Activated naive CD8-positive, alpha-beta T cell treated with anti-CD3 and anti-CD28 coated beads, Interleukin-2, amount 50 U/mL, for 24 hours (primary cell): ENCODE measurements at places on chromosomes 5 and 9.
A peak's percentile ranks its signal among the peaks of the same experiment; 100 is the strongest.

DNA sequence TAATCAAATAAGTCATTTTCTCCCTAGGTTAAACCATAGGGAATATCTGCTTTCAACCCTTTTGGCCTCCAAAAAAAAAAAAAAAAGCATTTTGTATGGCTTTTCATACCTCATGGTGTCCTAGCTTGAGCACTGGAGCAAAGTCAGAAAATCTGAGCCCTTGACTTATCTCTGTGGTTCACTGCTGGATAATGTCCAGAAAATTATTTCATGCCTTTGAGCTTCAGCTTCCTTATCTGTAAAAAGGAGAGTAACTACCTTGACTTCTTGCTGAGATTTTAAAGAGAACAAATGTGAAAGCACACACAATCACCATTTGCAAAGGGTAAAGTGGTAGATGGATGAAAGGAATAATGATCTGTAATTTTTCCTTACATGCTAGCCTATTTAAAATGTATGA, 165.9 kb downstream of the ALDH1A1 start:
- DNase-seq: no peak

GRCh38 chr5:83227611-83228010, 150.3 kb downstream of the XRCC4 start:
- DNase-seq: no peak

DNA sequence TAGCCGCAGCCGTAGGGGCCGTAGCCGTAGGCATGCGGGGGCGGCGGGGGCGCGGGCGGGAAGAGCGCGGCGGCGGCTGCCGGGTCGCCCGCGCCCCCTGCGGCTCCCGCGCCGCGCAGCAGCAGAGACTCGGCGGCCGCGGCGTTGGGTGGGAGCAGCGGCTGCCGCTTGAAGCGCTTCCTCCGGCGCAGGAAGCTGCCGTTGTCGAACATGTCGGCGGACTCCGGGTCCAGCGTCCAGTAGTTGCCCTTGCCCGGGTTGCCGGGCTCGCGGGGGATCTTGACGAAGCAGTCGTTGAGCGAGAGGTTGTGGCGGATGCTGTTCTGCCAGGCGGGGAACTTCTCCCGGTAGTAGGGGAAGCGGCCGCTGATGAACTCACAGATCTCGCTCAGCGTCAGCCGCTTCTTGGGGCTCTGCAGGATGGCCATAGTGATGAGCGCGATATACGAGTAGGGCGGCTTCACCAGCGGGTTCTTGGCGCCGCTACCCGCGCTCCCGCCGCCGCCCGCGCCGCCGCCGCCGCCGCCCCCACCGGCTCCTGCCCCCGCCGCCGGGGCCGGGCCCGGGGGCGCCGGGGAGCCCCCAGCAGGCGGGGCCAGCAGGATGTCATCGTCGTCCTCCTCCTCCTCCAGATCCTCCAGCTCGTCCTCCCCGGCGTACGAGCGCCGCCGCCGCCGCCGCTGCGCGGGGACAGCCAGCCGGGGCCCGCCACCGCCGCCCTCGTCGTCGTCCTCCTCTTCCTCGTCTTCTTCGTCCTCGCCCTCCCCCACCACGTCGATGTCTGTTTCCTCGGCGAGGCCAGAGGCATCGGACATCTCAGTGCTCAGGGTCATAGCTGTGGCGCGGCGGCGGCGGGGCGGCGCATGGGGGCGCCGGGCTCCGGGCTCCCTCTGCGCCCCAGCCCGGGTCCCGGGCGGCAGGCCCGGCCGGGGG, 781 bp downstream of the FOXD1 start:
- DNase-seq: peak; percentile 39

- DNase-seq: no peak
Measured at GRCh38 chr5:1243487-1244130, 18.4 kb downstream of the SLC6A18 start.

- no peak for DNase-seq
Measured at GRCh38 chr9:133717113-133718031, 20.8 kb downstream of the SARDH start.

GRCh38 chr5:106401561-106401960, 1269.2 kb downstream of the EFNA5 start:
- no peak for DNase-seq

GRCh38 chr5:10118150-10118549, 131.5 kb downstream of the ATPSCKMT start:
- no peak for DNase-seq

DNA sequence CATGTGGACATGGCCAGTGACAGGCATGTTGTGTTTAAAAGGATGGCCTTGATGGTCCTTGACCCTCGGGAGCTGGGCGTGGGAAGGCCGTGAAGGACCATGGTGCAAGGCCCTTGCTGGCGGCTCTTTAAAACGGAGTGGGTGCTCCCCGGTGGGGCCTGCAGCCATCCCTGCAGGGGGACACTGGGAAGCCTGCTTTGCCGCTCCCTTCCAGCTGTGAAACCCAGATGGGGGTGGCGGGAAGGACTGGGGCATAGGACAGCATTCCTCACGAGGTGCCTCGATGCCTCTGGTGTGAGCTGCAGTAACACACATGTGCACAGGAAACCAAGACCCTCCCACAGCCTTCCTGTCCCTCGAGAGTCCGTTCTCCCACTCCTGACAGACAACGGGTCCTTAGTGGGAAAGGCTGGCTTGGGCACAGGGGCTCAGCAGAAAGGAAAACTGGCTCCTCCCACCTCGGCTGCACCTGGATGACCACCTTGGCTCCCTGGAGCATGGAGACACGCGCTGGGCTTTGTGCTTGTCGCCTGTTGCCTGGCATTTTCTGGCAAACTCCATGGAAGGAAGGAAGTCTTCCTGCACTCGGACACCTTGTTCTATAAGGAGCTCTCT, 30.3 kb upstream of the IRX4 start:
- DNase-seq: no peak
